ENCODE measurements at places on chromosomes 1 and 21.

DNA sequence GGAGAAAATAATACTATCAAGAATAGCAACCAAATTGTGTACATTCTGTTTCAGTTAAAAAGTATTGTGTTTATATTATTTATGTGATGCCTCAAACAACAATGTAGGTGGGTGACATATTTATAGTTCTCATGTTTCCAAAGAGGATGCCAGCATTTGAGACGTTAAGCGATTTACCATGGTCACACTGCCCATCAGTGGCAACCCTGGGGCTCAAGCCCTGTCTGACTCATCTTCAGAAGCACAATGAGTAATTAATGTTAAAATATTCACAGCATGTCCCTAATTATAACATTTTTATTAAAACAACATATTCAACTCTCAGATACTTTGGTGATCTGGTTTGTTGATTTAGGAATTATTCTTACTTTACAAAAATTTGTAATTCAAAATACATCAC is 409.4 kb downstream of the BRINP3 start:
- no peaks in the 10 kb centered on the region for H3K27me3 ChIP-seq
- no peaks in the 10 kb centered on the region for H3K36me3 ChIP-seq
- no peaks in the 10 kb centered on the region for H3K4me1 ChIP-seq
- no peak overlapping the region for H3K4me3 ChIP-seq
- no peak overlapping the region for H3K27ac ChIP-seq

DNA sequence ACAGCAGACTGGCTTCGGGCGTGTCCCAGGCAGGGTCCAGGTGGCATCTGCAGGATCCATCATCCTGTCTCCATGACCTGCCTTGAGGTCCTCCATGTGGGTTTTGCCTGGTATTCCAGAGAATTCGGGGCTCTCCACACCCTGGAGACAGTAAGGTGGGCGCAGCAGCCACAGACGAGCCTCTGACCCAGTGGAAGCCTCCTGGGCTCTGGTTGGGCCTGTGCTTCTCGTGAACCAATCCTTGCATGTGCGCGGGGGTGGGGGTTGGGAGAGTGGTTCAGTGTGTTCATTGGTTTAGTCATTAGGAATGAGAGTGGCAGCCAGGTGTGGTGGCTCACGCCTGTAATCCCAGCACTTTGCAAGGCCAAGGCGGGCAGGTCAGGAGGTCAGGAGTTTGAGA is 32.1 kb upstream of the TNFRSF1B start:
- no peaks in the 10 kb centered on the region for H3K27me3 ChIP-seq
- no peak for DNase-seq
- H3K4me3 ChIP-seq = no peak overlapping the region

DNA sequence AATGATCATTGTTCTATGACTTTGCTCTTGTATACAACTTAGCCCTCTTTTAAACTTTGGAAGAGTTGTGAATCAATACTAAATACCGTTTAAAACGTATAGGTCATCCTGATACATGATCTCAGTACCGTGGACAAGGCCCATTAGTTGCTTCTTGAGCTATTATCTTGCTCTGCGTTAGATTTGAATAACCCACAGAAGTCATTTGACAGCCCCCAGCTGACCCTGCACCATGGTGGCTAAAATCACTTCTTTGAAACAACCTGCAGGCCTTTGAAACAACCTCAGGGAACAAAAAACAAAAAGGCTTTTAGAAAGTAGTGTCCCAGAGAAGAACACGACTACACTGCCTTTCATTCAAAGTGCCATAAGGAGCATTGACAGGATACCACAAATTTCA is 473.0 kb upstream of the ADGRL2 start:
- no peaks in the 10 kb centered on the region for H3K4me1 ChIP-seq
- no peak overlapping the region for H3K27ac ChIP-seq
- no peaks in the 10 kb centered on the region for H3K27me3 ChIP-seq
- no peaks in the 10 kb centered on the region for H3K36me3 ChIP-seq

- H3K36me3 ChIP-seq = peaks cover 6% of the 10 kb centered on the region
- H3K27me3 ChIP-seq = no peaks in the 10 kb centered on the region
- H3K27ac ChIP-seq = peak overlapping the region; percentile 94
- no peak for DNase-seq
- peak overlapping the region; percentile 86 for H3K4me3 ChIP-seq
Measured at GRCh38 chr1:228164561-228165371, 838 bp upstream of the IBA57 start.

GRCh38 chr1:15137809-15138208 is 15.7 kb upstream of the TMEM51 start:
- no peak overlapping the region for H3K27ac ChIP-seq
- DNase-seq = no peak
- H3K27me3 ChIP-seq = peaks cover 46% of the 10 kb centered on the region
- peaks cover 7% of the 10 kb centered on the region for H3K4me1 ChIP-seq

- DNase-seq = peak; percentile 18
- peak overlapping the region; percentile 88 for H3K4me3 ChIP-seq
- H3K27ac ChIP-seq = peak overlapping the region; percentile 86
- peaks cover 8% of the 10 kb centered on the region for H3K36me3 ChIP-seq
- H3K27me3 ChIP-seq = peaks cover 2% of the 10 kb centered on the region
Measured at GRCh38 chr1:15684468-15685291, 560 bp downstream of the PLEKHM2 start.

- DNase-seq = no peak
- no peak overlapping the region for H3K4me3 ChIP-seq
- peaks cover 8% of the 10 kb centered on the region for H3K27me3 ChIP-seq
Measured at GRCh38 chr1:154716614-154717527, 108.9 kb upstream of the ADAR start.

GRCh38 chr1:217431395-217431794 is 199.5 kb downstream of the GPATCH2 start:
- H3K4me1 ChIP-seq = no peaks in the 10 kb centered on the region
- no peak overlapping the region for H3K27ac ChIP-seq
- H3K27me3 ChIP-seq = no peaks in the 10 kb centered on the region
- no peaks in the 10 kb centered on the region for H3K36me3 ChIP-seq

- H3K27me3 ChIP-seq = peaks cover 15% of the 10 kb centered on the region
- peaks cover 10% of the 10 kb centered on the region for H3K4me1 ChIP-seq
- DNase-seq = no peak
- no peak overlapping the region for H3K4me3 ChIP-seq
- no peaks in the 10 kb centered on the region for H3K36me3 ChIP-seq
Measured at GRCh38 chr1:159959451-159959850, 5.4 kb upstream of the SLAMF9 start.

Data from activated T-helper 1 cell treated with anti-CD3 and anti-CD28 coated beads, Interleukin-12 subunit alpha, Interleukin-12 subunit beta, Interleukin-2, Interleukin-4 antibody, amounts not matched to agents 30 ng/mL and 10 ng/mL and 1 ng/mL, durations not matched to agents 14 hours and 24 hours and 36 hours (primary cell).